ENCODE measurements at places on chromosomes 13 and 19. TPM values are rescaled to one million over a fixed set of nuclear protein-coding genes. Genes with fewer than 3 reads are reported as not detected.

Gene RYR1
- 9.6 TPM for polyA plus RNA-seq

Gene GARIN5B
- 0.17 TPM for polyA plus RNA-seq

DNA sequence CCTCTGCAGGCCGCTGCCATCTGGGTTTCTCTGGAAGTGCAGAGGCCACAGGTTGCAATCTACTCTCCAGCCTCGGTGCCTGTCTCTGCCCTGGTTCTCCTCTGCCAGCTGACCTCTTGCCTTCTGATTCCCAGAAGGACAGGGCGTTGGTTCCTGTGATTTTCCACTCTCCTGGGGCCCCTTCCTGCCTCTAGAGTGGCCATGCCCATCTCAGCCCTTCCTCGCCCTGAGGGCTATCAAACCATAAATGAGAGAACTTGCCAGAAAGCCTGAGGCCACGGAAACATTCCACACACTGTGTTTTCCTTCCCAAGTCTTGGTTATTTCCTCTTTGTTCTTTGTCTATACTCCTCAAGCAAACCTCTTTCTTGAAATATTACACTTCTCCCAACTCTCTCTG lies 146.2 kb downstream of the SHISA2 start:
- no peak for DNase-seq

DNA sequence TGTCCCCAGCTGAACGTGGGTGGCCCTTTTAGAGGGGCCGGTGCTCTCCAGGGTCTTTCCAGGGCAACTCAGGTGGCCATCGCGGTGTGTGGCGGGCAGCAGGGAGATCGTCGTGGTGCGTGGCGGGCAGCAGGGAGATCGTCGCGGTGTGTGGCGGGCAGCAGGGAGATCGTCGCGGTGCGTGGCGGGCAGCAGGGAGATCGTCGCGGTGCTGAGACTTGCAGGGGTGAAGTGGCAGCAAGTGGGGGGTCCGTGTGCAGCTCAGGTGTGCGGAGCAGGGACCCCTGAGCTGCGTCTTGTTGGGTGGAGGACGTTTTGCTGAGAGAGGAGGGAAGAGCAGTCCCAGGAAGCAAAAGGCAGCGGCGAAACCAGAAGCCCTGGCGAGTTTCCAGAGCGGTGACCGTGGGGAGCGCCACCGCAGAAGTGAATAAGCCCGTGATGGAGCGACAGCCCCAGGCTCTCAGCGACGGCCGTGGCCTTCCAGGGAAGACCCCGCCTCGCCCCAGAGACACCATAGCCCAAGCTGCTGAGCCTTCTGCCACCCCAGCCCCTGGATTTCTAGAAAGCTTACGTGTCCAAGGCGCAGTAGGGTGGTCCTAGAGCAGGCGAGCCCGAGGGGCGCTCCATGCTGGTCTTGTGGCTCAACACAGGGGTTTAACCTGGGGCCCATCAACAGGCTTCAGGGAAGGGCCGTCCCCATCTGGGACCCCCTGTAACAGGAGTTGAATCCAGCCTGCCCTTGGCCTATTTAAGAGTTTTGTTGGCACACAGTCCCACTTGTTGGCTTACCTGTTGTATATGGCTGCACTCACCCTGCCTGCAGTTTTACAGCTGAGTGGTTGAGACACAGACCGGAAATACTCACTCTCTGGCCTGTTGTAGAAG lies 5.4 kb downstream of the NCLN start:
- no peak for DNase-seq

Data from left kidney (tissue), 8 donors.